Left ventricle myocardium inferior (tissue), 1 donor: ENCODE measurements at places on chromosomes 16 and 17. TPM values are rescaled to one million over a fixed set of nuclear protein-coding genes. Genes with fewer than 3 reads are reported as not detected.

Gene SRL
- 445 TPM for total RNA-seq

Gene KRTAP4-1
- not detected for total RNA-seq

Gene TBC1D26
- not detected for total RNA-seq

Gene PDIA2
- total RNA-seq, result 1.6 TPM

Gene MAPT
- 28.6 TPM for total RNA-seq

Gene PRR35
- not detected for total RNA-seq

Gene NLRC3
- 0.93 TPM for total RNA-seq

Gene NAGS
- total RNA-seq, result 0.11 TPM

Gene LRRC46
- 0.63 TPM for total RNA-seq

DNA sequence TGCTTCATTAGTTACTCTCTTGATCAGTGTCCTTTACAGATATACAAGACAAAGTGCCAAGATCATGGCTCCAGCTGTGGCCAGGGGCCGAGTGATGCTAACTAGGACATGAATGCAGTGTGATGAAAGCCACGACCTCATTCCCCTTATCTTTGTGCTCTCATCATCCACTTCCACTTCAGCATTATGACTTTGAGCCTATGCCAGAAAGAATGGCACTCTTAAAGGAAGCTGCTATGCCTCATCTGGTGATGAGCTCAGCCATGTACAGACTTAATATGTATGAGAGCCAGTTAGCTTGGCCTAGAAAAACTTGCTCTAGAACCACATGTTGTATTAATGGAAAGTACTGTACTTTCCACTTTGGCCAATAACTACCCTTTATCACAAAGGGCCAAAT lies 179.1 kb downstream of the TOX3 start:
- H3K27me3 ChIP-seq, result no peaks in the 10 kb centered on the region
- no peak for DNase-seq
- no peak overlapping the region for H3K27ac ChIP-seq
- H3K4me1 ChIP-seq, result no peaks in the 10 kb centered on the region
- no peaks in the 10 kb centered on the region for H3K36me3 ChIP-seq
- H3K4me3 ChIP-seq, result no peak overlapping the region

- H3K4me3 ChIP-seq, result no peak overlapping the region
- H3K4me1 ChIP-seq, result peaks cover 3% of the 10 kb centered on the region
- DNase-seq, result no peak
- H3K27ac ChIP-seq, result no peak overlapping the region
These were observed 6.9 kb downstream of the SLC9A5 start for GRCh38 chr16:67255553-67256221.

- no peaks in the 10 kb centered on the region for H3K27me3 ChIP-seq
- DNase-seq, result peak; percentile 31
- H3K27ac ChIP-seq, result peak overlapping the region; percentile 36
- H3K4me1 ChIP-seq, result peaks cover 47% of the 10 kb centered on the region
These were observed 29.9 kb downstream of the PEMT start for GRCh38 chr17:17561408-17562145.

- H3K36me3 ChIP-seq, result peaks cover 29% of the 10 kb centered on the region
- no peak for DNase-seq
- H3K4me1 ChIP-seq, result peaks cover 9% of the 10 kb centered on the region
- H3K4me3 ChIP-seq, result no peak overlapping the region
- H3K27me3 ChIP-seq, result no peaks in the 10 kb centered on the region
These were observed 48.9 kb downstream of the VMP1 start for GRCh38 chr17:59756236-59756818.

GRCh38 chr17:9144502-9145249 lies 123.4 kb downstream of the NTN1 start:
- no peak overlapping the region for H3K27ac ChIP-seq
- H3K4me3 ChIP-seq, result no peak overlapping the region
- H3K27me3 ChIP-seq, result peaks cover under 1% of the 10 kb centered on the region
- DNase-seq, result no peak
- peaks cover 15% of the 10 kb centered on the region for H3K4me1 ChIP-seq

DNA sequence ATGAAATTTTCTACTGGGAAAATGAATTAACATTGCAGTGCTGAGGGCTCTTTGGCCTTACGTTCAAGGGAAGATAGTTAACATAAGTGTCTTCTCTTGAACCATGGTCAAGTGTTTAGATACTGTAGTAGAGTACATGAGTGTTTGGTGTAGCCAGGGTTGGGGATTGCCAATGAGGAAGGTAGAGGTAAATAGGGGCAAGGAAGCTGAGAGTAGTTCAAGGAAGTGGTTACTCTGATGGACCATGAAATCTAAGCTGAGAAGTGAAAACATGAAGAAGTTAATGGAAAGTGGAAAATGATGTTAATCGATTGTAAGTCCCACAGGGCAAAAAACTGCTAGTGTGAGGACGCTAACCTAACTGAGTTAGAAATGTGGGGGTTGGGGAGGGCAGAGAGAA lies 249.6 kb upstream of the AXIN2 start:
- H3K27ac ChIP-seq, result no peak overlapping the region
- H3K4me1 ChIP-seq, result no peaks in the 10 kb centered on the region
- H3K27me3 ChIP-seq, result no peaks in the 10 kb centered on the region
- H3K4me3 ChIP-seq, result no peak overlapping the region
- DNase-seq, result no peak

- no peaks in the 10 kb centered on the region for H3K36me3 ChIP-seq
- no peak overlapping the region for H3K4me3 ChIP-seq
- no peak overlapping the region for H3K27ac ChIP-seq
- H3K4me1 ChIP-seq, result no peaks in the 10 kb centered on the region
These were observed 417.1 kb downstream of the TMEM114 start for GRCh38 chr16:8173111-8173644.

- H3K27ac ChIP-seq, result peak overlapping the region; percentile 99
- peak overlapping the region; percentile 19 for H3K4me3 ChIP-seq
- H3K4me1 ChIP-seq, result peaks cover 93% of the 10 kb centered on the region
- DNase-seq, result no peak
These were observed 2.7 kb downstream of the LYRM1 start for GRCh38 chr16:20903116-20903898.

GRCh38 chr16:19228052-19228451 lies 57.5 kb upstream of the CLEC19A start:
- H3K27me3 ChIP-seq, result no peaks in the 10 kb centered on the region
- no peak overlapping the region for H3K27ac ChIP-seq
- H3K4me3 ChIP-seq, result no peak overlapping the region
- no peaks in the 10 kb centered on the region for H3K4me1 ChIP-seq

GRCh38 chr17:78779850-78780249 lies 2.2 kb downstream of the CYTH1 start:
- DNase-seq, result no peak
- H3K27ac ChIP-seq, result peak overlapping the region; percentile 93
- no peaks in the 10 kb centered on the region for H3K27me3 ChIP-seq

- peak overlapping the region; percentile 15 for H3K4me3 ChIP-seq
- H3K27me3 ChIP-seq, result no peaks in the 10 kb centered on the region
- DNase-seq, result no peak
- peaks cover 84% of the 10 kb centered on the region for H3K4me1 ChIP-seq
- no peaks in the 10 kb centered on the region for H3K36me3 ChIP-seq
These were observed 305.2 kb downstream of the SEC14L1 start for GRCh38 chr17:77445760-77446532.

GRCh38 chr16:71746442-71747046 lies 22.0 kb upstream of the PHLPP2 start:
- H3K27me3 ChIP-seq, result no peaks in the 10 kb centered on the region
- no peak overlapping the region for H3K4me3 ChIP-seq
- peaks cover 10% of the 10 kb centered on the region for H3K4me1 ChIP-seq
- DNase-seq, result no peak
- peaks cover 90% of the 10 kb centered on the region for H3K36me3 ChIP-seq
- no peak overlapping the region for H3K27ac ChIP-seq

DNA sequence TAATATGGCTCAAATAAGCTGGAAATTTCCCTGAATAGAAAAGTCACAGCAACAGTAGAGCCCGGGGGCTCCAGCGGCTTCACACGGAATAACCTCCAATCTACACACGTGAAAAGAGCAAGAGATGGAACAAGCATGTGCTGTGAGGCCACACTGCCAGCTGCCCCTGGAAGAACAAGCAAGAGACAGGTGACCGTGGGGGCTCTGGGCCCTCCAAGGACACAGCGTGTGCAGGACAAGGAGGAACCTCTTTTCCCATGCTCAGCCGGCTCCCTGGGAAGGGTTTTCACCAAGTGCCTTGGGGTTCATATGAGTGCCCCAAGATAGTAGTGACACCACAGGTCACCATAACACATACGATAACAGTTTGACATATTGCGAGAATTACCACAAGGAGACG lies 110.2 kb upstream of the ZNF750 start:
- peaks cover 29% of the 10 kb centered on the region for H3K36me3 ChIP-seq
- no peak for DNase-seq
- H3K27ac ChIP-seq, result no peak overlapping the region

- no peaks in the 10 kb centered on the region for H3K27me3 ChIP-seq
- H3K4me3 ChIP-seq, result no peak overlapping the region
These were observed 46.6 kb downstream of the PRPSAP2 start for GRCh38 chr17:18904482-18904881.

DNA sequence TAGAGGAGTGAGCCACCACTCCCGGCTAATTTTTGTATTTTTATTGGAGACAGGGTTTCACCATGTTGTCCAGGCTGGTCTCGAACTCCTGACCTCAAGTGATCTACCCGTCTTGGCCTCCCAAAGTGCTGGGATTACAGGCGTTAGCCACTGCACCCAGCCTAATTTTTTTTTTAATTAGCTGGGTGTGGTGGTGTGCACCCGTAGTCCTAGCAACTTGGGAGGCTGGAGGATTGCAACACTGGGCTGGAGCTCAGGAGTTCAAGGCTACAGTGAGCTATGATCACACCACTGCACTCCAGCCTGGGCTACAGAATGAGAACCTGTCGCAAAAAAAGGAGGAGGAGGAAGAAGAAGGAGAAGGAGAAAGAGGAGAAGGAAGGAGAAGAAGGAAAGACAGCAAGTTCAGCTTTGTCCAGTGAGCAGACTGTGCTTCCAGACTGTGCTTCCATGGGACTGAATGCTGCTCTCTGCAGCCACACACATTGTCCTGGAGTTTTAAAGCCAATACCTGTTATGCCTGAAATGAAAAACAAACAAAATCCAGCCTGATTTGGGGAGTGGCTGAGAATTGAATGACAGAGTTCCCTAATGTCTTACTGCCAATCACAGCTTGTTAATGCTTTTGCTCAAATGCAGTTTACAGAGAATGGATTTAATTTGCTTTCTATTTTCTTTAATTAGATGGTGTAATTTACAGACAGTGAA lies 2.8 kb upstream of the TNFRSF13B start:
- H3K36me3 ChIP-seq, result no peaks in the 10 kb centered on the region
- peaks cover 38% of the 10 kb centered on the region for H3K27me3 ChIP-seq
- no peaks in the 10 kb centered on the region for H3K4me1 ChIP-seq
- DNase-seq, result no peak
- H3K27ac ChIP-seq, result no peak overlapping the region
- no peak overlapping the region for H3K4me3 ChIP-seq

GRCh38 chr17:8799570-8800212 lies 526 bp upstream of the MFSD6L start:
- peaks cover 9% of the 10 kb centered on the region for H3K4me1 ChIP-seq
- H3K27ac ChIP-seq, result no peak overlapping the region
- no peaks in the 10 kb centered on the region for H3K36me3 ChIP-seq
- no peak for DNase-seq
- H3K4me3 ChIP-seq, result peak overlapping the region; percentile 11

GRCh38 chr17:36901506-36901905 lies 35.8 kb upstream of the LHX1 start:
- H3K4me1 ChIP-seq, result no peaks in the 10 kb centered on the region
- H3K27ac ChIP-seq, result no peak overlapping the region
- DNase-seq, result no peak
- H3K4me3 ChIP-seq, result no peak overlapping the region

DNA sequence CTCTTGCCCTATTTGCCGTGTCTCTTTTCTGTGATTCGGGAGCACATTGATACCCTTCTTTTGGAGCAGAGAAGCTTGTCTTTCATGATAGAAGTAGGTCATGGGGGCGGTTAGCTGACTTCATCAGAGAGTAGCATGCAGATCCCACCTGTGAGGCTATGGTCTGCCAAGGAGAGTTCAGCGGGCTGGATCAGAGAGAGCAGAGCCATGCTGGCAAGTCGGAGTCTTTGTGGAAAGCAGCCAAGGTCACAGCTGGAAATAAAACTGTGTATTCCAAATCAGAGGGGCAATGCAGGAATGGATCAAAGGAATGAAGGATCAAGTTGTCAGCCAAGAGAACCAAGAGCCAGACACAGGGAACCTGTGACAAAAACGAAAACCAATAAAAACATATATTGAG lies 595.9 kb downstream of the WWOX start:
- no peaks in the 10 kb centered on the region for H3K36me3 ChIP-seq
- no peak overlapping the region for H3K4me3 ChIP-seq
- H3K27me3 ChIP-seq, result no peaks in the 10 kb centered on the region

- H3K4me1 ChIP-seq, result peaks cover 7% of the 10 kb centered on the region
- no peak overlapping the region for H3K4me3 ChIP-seq
- no peaks in the 10 kb centered on the region for H3K36me3 ChIP-seq
- peaks cover 16% of the 10 kb centered on the region for H3K27me3 ChIP-seq
These were observed 131.0 kb upstream of the NUDT7 start for GRCh38 chr16:77591347-77591746.

- no peak overlapping the region for H3K4me3 ChIP-seq
- H3K36me3 ChIP-seq, result no peaks in the 10 kb centered on the region
- no peak overlapping the region for H3K27ac ChIP-seq
- no peaks in the 10 kb centered on the region for H3K27me3 ChIP-seq
These were observed 58.0 kb downstream of the PIGL start for GRCh38 chr17:16275024-16275423.

DNA sequence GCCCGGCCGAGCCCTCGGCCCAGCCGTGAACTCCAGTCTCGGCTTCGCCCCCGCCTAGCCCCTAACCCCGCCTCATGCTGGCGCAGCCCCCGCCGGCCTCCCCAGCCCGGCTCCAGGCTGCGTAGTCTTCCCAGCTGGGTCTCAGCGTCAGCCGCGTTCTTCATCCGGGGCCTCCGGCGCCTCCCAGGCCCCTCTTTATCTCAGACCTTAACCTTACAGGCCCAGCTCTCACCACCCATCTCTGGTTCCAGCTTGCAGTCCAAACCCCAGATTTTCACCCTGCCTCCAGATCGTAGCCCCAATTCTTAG lies at the start of gene PROCA1:
Gene PROCA1 (minus strand): TSS at position 166 of the 309 bp plus-strand sequence. CDS start 228 bp downstream, outside the sequence.
- H3K27ac ChIP-seq, result peak within 1 kb of the TSS; percentile 95
- H3K36me3 ChIP-seq, result peaks cover 18% of the 10 kb centered on the region
- no peak for DNase-seq
- H3K27me3 ChIP-seq, result peaks cover 2% of the 10 kb centered on the region

DNA sequence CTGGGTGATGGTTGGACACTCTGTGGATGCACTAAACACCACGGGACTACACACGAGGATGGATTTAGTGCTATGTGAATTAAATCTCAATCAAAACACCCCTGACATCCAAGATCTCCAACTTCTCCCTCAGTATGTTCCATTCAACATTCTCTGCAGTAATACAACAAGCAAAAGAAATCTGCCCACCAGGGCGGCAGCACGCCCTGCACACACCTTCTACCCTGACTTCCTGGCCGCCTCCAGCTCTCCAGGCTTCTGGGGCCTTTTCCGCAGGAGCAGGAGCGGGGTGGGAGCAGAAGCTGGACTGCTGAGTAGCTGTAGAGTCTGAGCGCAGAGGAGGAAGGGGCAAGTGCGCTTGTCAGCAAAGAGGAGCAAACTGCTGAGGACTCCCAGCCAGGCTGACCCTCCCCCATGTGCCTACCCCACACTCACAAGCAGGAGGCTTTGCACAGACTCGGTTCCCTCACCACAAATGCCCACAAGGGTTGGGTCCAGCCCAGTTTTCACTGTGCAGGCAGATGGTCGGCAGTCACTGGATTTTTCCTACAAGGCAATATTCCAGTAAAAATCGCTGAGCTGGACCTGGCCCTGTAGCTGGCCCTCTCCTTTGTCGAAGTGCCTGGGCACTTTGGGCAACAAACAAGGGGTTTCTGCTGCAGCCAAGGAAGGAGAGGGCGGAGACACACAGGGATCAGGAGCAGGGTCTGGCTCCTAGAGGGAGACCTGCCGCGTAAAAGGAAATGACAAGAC lies 22.8 kb downstream of the ZDHHC7 start:
- H3K4me1 ChIP-seq, result peaks cover 9% of the 10 kb centered on the region
- H3K36me3 ChIP-seq, result peaks cover 68% of the 10 kb centered on the region

GRCh38 chr17:50837286-50837979 lies 2.0 kb downstream of the WFIKKN2 start:
- H3K4me1 ChIP-seq, result peaks cover 17% of the 10 kb centered on the region
- no peak for DNase-seq
- H3K36me3 ChIP-seq, result no peaks in the 10 kb centered on the region
- no peak overlapping the region for H3K4me3 ChIP-seq
